Activated naive CD4-positive, alpha-beta T cell treated with anti-CD3 and anti-CD28 coated beads, Interleukin-2, amount 10 ng/mL, durations not matched to agents 5 hours and 36 hours (primary cell): ENCODE measurements at places on chromosomes 11 and 22. TPM values are rescaled to one million over a fixed set of nuclear protein-coding genes. Genes with fewer than 3 reads are reported as not detected.

Gene CARD16
- 102 TPM for total RNA-seq

Gene TIMP3
- not detected for total RNA-seq

Gene C22orf42
- not detected for total RNA-seq

Gene VSIG10L2
- not detected for total RNA-seq

Gene GSTT2B
- not detected for total RNA-seq

Gene OR2AT4
- total RNA-seq = not detected

Gene THY1
- total RNA-seq = not detected

Gene LRRC55
- not detected for total RNA-seq

Gene SLC25A18
- total RNA-seq = not detected

Gene MAP6
- total RNA-seq = 0.10 TPM

Gene FDX1
- 9.6 TPM for total RNA-seq

Gene MPZL2
- total RNA-seq = 4.8 TPM

Gene MS4A14
- total RNA-seq = not detected

Gene MMP7
- total RNA-seq = not detected

Gene INS
- not detected for total RNA-seq
